ENCODE measurements at places on chromosomes 16 and 17.

GRCh38 chr17:15453246-15453645, 14.2 kb downstream of the CDRT4 start:
- DNase-seq: no peak

DNA sequence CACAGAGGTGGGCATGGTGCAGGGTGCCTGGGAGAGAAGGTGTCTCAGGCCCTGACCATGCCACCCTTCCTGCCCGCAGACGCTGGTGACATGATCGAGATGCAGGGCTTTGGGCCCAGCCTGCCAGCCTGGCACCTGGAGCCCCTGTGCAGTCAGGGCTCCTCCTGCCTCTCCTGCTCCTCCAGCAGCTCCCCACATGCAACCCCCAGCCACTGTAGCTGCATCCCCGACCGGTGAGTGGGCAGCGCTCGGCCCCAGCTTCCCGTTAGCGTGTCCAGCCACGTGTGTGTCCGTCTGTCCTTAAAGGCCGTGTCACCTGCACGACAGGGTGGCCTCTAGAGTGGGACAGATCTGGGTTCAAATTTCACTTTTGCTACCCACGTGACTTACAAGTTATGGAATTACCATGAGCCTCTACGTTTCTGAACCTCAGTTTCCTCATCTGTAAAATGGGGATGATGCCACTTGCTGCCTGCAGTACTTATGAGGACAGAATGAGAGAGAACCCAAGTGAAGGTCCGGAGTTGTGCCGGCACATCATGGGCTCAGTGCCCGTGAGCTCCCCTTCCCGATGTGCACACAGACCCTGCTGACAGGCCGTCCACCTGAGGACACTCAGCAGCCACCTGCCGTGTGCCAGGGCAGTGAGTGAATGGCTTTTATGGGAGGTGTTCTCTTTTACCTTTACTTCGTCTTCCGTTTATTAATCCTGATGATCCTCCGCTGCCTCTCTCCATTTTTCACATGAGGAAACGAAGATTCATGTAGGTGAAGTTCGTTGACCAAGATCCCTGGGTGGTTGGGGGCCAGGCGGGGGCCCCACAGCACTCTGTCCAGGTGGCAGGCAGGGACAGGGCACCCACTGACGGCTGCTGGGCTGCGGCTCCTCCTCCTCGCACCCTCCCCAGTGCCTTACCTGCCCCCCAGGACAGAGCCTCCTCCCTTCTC, 29.4 kb downstream of the MNT start:
- DNase-seq: no peak

- no peak for DNase-seq
These were observed 7.3 kb upstream of the SERPINF2 start for GRCh38 chr17:1735418-1735817.

DNA sequence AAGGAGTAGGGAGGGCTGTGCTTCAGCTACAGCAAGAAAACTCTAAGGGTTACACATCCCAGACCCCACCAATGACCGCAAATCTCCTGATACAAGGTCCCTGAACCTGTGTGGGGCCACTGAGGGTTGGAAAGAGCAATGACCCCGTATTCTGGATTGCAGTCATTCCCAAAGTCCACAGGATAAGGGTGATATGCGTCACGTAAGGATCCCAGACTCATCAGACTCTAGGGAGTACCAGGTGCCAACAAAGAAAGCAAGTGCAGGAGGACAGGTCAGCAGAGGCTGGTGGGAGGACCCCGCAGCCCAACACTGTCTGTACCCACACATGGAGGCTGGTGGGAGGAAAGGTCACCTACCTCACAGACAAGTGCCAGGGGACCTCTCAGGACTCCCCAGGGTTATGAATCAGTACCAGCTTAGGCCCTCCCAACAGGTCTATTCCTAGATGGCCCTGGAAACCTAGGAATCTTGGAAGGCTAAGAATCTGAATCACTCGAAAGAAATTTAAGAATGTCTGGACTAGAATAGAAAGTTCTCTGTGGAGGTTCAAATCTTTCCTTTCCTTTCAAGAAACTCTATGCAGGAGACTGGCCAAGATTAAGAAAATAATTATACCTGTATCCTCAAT, 16.2 kb downstream of the PITPNA start:
- DNase-seq: no peak

- no peak for DNase-seq
These were observed 149.7 kb downstream of the CCDC182 start for GRCh38 chr17:57595426-57595825.

- DNase-seq: no peak
These were observed 2.1 kb downstream of the SOX9 start for GRCh38 chr17:72122765-72123529.

GRCh38 chr16:10182222-10183053, at the start of gene GRIN2A:
GRIN2A (minus strand) TSS chr16:10182428; CDS start chr16:10180411, 2,017 bp downstream.
- no peak for DNase-seq

DNA sequence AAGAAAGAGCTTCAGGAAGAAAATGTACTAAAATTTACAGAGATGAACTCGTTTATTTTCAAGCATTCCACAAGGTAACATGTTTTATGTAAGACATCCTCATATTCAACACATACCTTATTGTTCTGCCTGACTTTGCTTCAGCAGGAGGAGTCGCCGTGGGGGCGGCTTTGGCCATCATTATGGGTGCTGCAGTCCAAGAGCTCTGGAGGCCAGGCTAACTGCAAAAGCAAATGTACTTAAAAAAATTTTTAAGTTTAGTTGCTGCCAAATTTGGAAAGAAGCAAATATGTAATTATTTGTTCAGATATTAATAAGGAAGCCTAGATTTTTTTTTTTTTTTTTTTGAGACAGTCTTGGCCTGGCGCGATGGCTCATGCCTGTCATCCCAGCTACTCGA, 4.1 kb upstream of the SPG7 start:
- DNase-seq: no peak

- no peak for DNase-seq
These were observed 28.2 kb downstream of the LMF1 start for GRCh38 chr16:942436-943060.

GRCh38 chr17:47918006-47918405, 22.0 kb downstream of the SP2 start:
- DNase-seq: no peak

DNA sequence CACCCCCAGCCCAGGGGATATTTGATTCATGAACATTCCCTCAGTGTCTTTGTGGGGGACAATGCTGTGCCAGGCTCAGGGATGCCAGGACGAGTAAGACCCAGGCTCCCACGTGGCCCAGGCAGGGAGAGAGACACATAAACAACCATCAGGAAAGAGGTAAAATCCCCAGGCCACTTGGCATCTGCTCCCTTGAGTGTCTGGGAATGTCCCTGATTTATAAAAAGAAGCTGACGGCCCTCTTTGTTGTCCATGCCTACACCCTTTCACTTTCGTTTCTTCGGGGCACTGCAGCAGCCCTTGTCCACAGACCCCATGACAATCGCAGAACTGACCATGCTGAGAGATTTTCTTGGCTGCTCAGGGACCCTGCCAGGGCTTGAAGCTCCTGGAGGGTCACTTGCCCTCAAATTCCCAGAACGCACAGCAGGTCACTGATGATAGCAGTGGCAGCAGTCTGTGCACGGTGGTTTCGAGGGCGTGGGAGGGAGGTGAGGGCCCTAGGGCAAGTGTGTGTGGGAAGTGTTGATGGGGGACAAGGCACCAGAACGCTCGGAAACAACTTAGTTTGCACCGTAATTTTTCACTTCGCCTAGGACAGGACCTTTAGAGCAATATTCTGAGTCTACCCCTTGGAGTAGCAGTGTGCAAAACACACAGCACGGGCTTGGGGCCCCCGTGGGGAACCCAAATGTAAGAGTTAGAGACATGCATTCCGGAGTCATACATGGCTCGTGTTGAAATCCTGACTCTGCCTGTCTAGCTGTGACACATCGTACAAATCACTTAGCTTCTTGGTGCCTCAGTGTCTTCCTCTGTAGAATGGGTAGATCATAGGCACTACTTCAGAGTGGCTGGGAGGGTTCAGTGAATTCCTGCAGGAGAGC, 4.7 kb downstream of the NOD2 start:
- no peak for DNase-seq

DNA sequence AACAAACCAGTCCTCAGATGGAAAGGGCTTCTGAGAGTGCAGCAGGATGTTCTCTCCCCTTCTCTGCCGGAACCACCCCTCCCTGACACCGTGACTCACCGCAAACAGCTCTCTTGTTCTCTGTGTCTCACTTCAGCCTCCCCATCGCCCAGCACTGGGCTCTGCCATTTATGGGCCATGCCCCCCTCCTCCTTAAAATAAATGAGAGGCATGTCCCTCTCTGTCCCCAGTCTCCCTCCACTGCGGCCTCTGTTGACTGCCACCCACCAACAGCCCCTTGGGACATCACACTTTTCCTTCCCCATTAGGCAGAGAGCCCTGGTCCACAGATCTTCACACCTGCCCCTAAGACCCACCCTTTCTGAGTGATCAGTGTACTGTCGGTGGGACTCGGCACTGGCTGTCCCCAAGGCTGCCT, 6.3 kb downstream of the CCDC102A start:
- no peak for DNase-seq

- no peak for DNase-seq
These were observed 554.3 kb upstream of the HSBP1 start for GRCh38 chr16:83253521-83253920.

Data from AG04449 (cell line).